Type B pancreatic cell (in vitro differentiated cells): ENCODE measurements at places on chromosomes 16 and 17.

DNA sequence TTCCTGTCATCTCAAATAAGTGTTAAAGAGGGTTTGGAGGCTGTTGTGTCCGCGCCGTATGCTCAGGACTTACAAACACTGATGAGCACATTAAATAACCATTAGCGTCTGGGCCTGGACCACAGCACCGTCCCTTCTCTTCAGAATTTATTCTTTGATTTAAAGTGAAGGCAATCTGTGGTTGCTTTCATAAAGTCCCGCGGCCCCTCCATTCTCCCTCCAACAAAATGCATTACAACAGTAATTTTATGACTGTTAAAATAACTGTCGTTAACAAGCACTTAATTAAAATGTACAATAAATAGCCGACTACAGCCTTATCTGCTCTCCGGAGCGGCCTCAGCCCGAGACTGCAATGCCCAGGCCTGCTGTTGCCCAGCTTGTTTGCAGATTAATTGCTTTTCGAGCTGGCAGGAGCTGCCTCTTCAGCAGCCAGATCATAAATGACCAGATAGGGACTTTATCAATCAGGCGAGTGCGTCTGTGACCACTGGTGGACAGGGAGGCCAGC lies 30.6 kb upstream of the IRX3 start:
- no peak for DNase-seq

- no peak for DNase-seq
Measured at GRCh38 chr17:17416400-17417360, 60.1 kb upstream of the MED9 start.

DNA sequence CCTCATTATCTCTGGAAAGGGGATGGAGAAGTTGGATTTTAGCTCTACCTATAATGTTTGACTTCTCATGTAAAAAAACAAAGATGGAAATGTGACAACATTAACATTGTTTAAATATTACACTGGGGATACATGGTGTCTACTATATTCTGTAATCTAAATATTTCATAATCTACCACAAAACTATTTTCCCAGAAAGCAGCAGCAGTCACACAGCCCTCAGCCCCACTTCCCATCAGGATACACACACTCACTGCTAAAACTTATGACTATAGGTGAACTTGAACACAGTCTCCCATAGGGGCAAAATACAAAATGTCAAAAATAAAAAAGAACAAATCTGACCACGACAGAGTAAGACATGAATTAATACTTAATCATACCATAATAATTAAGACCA lies 95.7 kb downstream of the KANSL1 start:
- no peak for DNase-seq

- DNase-seq, result no peak
Measured at GRCh38 chr17:72567774-72568173, 447.0 kb downstream of the SOX9 start.

- DNase-seq, result no peak
Measured at GRCh38 chr17:63963123-63963522, 9.6 kb downstream of the SCN4A start.

DNA sequence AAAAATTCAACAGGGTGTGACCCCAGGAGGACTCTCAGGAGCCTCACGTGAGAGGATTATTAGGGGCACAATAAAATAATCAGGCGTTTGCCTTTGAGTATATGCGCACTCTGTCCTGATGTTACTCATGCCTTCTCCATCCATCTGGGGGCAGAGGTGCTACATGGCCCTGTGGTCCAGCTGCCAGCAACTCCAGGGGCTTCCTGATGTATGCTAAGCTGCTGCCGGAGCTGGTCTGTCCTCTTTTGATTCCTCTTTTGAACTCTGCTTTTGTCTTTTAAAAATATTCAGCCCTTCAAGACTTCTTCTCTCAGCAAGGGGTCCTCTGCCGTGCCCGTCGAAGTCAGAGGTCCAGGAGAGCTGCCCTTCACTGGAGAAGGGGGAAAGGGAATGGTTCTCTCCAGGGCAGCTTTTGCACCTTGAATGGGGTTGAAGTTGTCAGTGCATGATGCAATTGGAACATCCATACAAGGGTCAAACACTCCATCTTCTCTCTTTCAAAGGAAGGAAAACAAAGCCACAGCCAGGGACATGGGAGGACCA lies 431.4 kb downstream of the SHISA9 start:
- DNase-seq, result no peak

DNA sequence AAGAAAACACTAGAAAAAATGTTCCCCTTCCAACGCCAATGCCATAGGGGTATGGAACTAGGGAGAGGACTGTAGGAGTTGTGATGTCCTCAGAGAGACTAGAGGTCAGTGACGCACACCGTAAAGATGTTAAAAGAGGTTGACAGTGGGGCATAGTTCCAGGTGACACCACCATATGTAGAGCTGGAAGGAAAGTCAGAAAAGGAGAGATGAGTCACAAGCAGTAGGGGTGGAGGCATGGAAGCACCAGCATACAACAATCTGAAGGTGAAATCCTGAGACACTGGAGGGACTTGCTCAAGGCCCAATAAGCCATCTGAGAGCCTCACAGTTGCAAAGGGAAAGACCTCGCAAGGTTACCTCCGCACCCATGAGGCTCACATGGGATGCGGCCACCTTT lies 76.0 kb downstream of the ZNF18 start:
- DNase-seq, result no peak

GRCh38 chr16:81649561-81650184 lies 129.4 kb upstream of the PLCG2 start:
- DNase-seq, result no peak

GRCh38 chr17:13311306-13311705 lies 290.4 kb downstream of the HS3ST3A1 start:
- no peak for DNase-seq

GRCh38 chr17:17314501-17315071 lies 11.4 kb downstream of the NT5M start:
- no peak for DNase-seq

- no peak for DNase-seq
Measured at GRCh38 chr16:5323284-5324141, 225.9 kb upstream of the EEF2KMT start.

GRCh38 chr17:56292010-56292409 lies 138.7 kb downstream of the ANKFN1 start:
- no peak for DNase-seq

- no peak for DNase-seq
Measured at GRCh38 chr16:67014634-67015312, 14.2 kb upstream of the CBFB start.

GRCh38 chr16:64791756-64792155 lies 330.1 kb downstream of the CDH11 start:
- DNase-seq, result no peak

DNA sequence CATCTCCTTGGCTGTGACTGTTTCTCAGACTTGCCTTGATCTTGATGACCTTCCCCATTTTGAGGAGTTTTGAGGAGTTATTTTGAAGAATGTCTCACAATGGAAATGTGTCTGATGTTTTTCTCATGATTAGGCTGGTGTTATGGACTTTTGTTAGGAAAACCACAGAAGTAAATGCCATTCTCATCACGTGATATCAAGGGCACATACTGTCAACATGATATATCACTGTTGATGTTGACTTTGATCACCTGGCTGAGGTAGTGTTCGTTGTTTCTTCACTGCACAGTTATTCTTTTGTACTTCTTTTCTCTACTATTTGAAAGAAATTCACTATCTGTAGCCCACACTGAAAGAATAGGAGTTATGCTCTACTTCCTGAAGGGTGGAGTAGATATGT lies 194.7 kb upstream of the MPHOSPH6 start:
- DNase-seq, result no peak

DNA sequence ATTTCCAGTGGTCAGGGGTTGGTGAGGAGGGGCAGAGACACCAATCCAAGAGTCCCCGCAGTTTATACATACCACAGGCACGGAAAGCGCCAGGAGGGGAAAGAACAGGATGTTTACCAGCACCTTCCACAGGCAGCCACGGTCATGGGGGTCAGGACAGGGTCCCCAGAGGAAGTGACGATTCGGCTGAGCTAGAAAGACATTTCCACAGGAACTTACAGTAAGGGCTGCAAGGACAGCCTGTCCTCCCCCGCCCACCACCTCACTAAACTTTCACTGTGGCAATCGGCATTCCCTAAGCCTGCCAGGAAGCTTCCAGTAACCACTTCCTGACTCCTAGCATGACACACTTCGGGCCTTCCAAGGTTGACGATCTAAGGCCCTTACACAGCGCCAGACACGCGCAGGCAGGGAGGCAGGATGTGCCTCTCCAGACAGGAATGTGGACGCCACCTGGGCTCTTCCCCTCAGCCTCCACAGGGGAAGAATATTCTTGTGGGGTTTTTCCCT lies 1.2 kb upstream of the MT2A start:
- DNase-seq, result no peak

- no peak for DNase-seq
Measured at GRCh38 chr17:64941761-64942160, 22.5 kb upstream of the LRRC37A3 start.

DNA sequence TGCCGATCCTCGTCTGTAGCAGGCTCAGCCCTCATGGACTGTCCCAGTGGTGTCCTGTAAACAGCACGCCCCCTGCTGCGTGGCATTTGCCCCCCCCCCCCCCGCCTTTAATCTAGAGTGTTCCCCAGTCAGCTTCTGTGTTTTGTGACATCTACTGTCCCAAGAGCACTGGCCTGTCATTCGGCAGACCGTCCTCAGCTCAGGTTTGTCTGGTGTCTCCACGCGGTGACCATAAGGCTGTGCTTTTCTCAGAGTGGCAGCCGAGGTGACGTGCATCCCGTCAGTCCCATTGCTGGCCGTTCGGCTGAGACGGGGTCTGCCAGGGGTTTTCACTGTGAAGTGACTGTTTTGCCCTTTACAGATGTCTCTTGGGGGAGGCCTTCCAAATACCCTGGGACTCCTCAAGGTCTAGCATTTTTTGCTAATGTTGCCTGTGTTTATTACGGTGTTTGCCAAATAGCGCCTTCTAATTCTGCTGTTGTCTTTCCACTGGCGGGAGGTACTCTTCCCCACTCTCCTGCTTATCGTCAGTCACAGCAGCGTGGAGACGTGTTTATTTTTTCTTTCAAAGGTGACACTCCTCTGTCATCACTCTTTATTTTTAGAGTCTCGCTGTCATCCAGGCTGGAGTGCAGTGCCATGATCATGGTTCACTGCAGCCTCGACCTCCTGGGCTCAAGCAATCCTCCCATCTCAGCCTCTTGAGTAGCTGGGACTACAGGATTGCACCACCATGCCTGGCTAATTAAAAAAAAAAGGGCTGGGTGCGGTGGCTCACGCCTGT lies 5.7 kb upstream of the MRPL12 start:
- no peak for DNase-seq

DNA sequence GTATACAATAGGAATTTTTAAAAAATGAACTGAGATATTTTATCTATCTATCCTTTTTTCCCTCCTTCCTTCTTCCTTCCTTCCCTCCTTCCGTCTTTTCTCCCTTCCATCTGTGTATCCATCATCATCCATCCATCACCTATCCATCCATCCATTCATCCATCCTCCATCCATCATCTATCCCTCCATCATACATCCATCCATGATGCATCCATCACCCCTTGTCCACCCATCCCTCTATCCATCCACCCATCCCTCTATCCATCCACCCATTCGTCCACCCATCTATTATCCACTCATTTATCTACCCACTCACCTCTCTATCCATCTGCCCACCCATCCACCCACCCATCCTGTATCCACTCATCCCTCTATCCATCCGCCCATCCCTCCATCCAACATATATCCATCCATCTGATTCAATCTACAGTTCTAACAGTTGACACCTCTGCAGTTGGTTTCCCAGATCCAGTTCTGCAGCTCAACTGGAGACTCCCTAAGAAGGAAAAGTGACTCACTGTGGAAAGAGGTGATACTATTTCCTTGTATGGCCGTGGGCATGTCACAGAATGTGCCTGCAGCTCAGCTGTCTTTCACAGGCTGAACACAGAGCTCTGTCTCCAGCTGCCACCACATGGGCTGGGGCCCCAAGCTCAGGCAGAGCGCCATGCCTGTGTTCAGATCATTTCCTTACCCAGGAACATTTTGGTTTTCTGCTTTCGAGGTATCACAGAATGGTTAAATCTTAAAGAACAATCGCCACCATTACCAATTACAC lies 130.8 kb downstream of the XYLT1 start:
- no peak for DNase-seq

GRCh38 chr16:8867932-8868415 lies 832 bp downstream of the CARHSP1 start:
- no peak for DNase-seq

DNA sequence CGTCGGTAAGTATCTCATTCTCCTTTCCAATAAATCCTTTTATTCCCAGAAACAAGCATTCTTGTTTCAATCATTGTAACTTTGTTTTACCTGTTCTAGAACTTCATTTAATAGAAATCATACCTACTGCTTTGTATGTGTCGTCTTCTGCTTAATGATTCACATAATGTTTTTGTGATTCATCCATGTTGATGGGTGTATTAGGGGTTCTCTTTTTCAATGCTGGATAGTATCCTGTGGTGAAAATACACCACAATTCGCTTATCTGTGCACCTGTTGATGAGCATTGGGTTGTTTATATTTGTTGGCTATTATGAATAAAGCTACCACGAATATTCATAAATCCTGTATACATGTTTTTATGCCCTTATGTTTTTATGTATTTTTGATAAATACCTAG lies 703.2 kb downstream of the MAF start:
- DNase-seq, result no peak
